ENCODE measurements at places on chromosomes 3 and 15. TPM values are rescaled to one million over a fixed set of nuclear protein-coding genes. Genes with fewer than 3 reads are reported as not detected.

TMEM207 gene
- not detected for total RNA-seq

GP9 gene
- not detected for total RNA-seq

PTH1R gene
- not detected for total RNA-seq

GPR62 gene
- total RNA-seq, result not detected

PATL2 gene
- 55.2 TPM for total RNA-seq

GPR87 gene
- total RNA-seq, result not detected

TM4SF18 gene
- not detected for total RNA-seq

Measured in activated naive CD8-positive, alpha-beta T cell treated with anti-CD3 and anti-CD28 coated beads, Interleukin-2, amount 10 ng/mL, durations not matched to agents 7 days and 5 days (primary cell).